ENCODE measurements at places on chromosomes 12 and 14. TPM values are rescaled to one million over a fixed set of nuclear protein-coding genes. Genes with fewer than 3 reads are reported as not detected.

Gene ISCU
- total RNA-seq = 162 TPM

Gene KRT75
- not detected for total RNA-seq

Gene DPF3
- total RNA-seq = 1.3 TPM

Gene TMEM132C
- not detected for total RNA-seq

Gene KLHDC1
- total RNA-seq = 1.4 TPM
